Fibroblast of skin of left biceps (primary cell): ENCODE measurements at places on chromosomes 3 and 15.

DNA sequence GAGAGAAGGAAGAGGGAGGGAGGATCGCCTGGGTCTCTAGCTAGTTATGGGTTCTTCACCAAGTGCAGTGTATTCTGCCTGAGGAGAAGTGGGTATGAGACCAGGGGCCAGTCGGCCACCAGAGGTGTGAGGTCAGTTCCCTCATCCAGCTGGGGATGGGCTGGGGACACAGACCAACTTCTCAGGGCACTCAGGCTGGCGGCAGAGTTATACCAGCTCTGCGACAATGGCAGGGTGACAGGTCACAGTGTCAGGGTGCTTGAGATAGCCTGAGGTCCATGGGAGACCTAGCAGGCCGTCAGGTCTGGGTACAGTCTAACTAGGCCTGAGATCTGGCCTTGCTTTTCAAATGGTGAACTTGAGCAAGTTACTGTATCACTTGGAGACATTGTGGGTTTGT, 31.4 kb upstream of the PLXNA1 start:
- no peak for DNase-seq

DNA sequence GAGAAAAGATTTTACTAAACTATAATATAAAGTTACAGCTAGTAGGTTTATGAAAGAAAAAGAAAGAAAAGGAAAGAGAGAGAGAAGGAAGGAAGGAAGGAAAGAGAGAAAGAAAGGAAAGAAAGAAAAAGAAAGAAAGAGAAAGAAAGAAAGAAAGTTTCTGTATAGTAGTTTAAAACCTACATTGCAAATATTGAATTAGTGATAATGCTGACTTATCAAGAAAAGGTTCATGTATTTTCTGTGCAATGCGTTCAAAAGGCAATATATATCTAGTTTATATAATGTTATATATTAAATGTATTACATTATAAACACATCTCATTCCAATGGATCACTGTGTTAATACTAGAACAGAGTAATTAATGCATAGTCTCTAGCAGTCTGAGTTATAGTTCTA, 648.4 kb downstream of the ZBBX start:
- DNase-seq = no peak

- DNase-seq = no peak
Observed at GRCh38 chr3:50666837-50667236, 7.9 kb upstream of the DOCK3 start.

DNA sequence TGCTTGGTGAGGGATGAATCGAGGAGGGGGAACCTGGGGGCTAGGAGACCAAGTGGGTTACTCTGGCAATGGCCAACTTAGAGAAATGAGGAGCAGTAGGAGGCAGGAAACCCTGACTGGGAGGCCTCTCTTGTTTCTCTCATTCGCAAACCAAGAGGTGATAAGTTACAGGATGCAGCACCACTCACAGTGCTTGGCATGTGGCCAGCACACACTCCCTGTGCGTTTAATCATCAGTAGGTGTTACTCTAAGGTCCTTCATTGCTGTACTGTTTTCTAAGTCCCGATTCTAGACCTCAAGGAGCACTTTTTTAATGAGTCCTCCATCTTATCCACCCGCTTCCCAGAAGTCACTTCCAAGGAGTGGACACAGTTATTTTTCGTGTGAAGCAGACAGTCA, 314.1 kb upstream of the TRIM42 start:
- no peak for DNase-seq
